ENCODE measurements at places on chromosomes 6 and 20. TPM values are rescaled to one million over a fixed set of nuclear protein-coding genes. Genes with fewer than 3 reads are reported as not detected.

DNA sequence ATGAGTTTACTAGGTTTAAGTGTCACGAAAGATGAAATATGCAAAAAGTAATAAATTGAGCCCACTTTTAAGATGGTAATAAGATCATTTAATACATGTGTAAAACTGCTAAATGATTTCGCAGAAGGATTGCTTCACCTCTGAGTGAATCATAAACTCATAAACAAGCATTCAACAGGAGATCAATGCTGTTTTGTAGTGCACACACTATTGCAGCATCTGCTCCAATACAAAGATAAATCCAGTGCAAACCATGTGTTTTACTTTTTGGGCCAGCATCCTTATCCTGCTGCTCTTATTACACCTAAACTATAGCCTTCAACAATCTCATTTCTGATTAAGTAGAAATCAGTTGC is 400.1 kb downstream of the NKAIN2 start:
- H3K36me3 ChIP-seq, result no peaks in the 10 kb centered on the region
- DNase-seq, result no peak
- H3K4me1 ChIP-seq, result no peaks in the 10 kb centered on the region

DNA sequence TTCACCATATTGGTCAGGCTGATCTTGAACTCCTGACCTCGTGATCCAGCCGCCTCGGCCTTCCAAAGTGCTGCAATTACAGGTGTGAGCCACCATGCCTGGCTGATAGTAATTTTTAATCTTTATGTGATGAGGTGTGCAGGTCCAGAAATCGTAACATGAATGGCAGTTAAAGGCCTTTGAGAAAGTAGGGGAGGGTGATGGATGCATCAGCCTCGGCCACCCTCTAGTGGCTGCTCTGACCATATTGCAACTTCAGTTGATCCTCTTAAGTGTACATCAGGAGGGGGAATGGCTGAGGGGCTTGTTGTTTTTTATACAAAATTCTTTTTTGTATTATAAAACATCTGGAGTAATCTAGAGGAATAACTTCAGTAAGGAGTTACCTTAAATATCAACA is 193.0 kb downstream of the ZFAND3 start:
- no peak overlapping the region for H3K27ac ChIP-seq
- H3K36me3 ChIP-seq, result peaks cover 2% of the 10 kb centered on the region
- H3K4me3 ChIP-seq, result no peak overlapping the region

DNA sequence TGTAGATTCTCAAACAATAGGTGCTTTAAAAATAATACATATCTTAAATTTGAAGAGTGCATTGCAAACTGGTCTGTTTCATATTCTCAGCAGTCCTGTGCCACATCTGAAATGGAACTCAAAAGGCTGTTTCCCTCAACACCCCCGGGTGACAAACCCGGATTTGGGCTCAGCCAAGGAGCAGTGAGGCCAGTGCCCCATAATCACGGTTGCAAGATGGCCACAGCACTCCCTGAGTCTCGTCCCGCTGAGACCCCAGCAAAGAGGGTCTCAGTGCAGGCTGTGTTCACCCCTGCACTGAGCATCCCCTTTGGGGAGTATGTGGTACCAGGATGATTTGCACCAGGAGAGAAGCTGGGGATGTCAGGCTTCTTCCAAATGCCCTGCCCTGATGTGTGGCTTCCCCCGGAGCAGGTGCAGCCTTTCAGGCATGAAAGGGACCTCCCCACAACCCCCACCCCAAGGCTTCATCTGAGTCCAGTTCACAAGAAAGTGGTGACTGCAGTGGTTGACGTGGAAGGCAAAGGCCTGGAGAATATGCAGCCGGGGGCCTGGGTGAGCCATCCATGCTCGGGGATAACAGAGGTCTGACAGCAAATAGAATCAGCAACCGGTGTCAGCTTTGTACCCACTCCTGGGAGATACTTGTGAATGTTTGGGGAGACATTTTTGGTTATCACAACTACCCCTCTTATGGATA is 202.9 kb downstream of the SYNDIG1 start:
- H3K4me1 ChIP-seq, result no peaks in the 10 kb centered on the region
- H3K27me3 ChIP-seq, result peaks cover 7% of the 10 kb centered on the region
- H3K27ac ChIP-seq, result no peak overlapping the region
- no peak overlapping the region for H3K4me3 ChIP-seq
- no peaks in the 10 kb centered on the region for H3K36me3 ChIP-seq

MATN4 gene
- total RNA-seq, result not detected

HLA-G gene
- total RNA-seq, result 0.15 TPM

Measured in HepG2 (cell line).